ENCODE measurements at places on chromosomes 3 and 15.

- DNase-seq: no peak
Measured at GRCh38 chr3:136251511-136251910, 1.4 kb downstream of the PCCB start.

- DNase-seq: no peak
Measured at GRCh38 chr3:14179114-14179465, 473 bp downstream of the LSM3 start.

DNA sequence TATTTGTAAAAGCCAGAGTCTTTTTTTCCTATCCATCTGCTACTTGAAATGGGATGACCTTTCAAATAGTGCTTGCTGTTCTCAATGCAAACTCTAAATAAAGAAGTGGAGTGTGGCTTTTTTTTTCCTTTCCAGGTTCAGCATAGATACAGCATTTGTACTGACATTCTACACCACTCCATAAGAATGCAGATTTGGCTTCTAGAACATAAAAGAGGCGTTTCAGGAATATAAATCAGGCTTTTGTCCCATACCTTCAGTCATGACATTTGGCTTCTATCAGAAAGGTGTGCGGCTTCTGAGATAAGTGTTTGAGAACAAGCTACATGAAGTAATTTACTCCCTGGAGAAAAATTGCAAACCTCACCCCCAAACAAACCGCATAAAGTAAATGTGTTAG is 553.1 kb downstream of the FHIT start:
- DNase-seq: no peak

DNA sequence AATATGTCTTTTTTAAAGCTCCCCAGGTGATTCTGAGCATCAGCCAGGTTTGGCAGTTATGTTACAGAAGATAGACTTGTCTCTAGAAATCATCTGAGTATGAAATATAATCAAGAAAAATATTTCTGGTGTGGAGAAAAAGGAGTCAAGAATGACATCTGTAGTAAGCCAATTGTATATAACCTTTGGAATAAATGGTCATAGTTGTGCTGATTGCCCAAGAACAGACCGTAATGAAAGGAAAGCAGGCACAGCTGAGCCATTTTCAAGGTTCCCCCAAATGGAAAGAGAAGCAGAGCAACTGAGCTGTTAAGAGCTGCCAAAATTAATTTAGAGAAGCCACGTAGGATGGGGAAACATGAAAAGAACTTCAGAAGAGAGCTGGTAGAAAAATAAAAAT is 26.6 kb downstream of the GOLM2 start:
- DNase-seq: no peak

DNA sequence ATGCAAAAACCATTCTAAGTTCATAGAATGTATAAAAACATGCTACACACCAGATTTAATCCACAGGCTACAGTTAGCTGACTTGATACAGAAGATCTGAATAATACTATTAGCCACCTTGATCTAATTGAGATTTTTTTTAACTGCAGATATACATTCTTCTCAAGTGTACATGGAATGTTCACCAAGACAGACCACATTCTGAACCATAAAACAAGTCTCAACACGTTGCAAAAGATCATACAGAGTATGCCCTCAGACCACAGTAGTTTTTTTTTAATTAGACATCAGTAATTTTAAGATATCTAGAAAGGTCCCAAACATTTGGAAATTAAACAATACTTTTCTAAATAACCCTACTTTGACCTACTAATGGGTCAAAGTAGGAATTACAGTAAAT is 83.3 kb downstream of the FGF7 start:
- DNase-seq: no peak

- DNase-seq: no peak
Measured at GRCh38 chr3:21152555-21152954, 598.5 kb downstream of the ZNF385D start.

GRCh38 chr3:152443212-152444023 is 174.7 kb downstream of the MBNL1 start:
- DNase-seq: no peak

DNA sequence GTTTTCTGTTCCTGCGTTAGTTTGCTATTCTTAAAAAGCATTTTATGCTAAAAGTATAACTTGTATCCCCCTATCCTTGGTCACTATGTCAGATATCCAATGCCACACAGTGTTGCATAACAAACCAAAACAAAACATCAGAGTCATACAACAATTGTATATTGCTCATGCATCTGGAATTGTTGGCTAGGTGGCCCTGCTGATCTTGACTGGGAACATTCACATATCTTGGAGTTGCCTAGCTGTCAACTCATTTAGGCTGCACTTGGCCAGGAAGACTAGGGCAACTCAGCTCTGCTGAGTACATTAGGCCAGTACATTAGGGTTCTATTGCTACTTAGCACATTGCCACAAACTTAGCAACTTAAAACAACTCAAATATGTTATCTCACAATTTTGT is 706.5 kb upstream of the UBE2E2 start:
- DNase-seq: no peak

DNA sequence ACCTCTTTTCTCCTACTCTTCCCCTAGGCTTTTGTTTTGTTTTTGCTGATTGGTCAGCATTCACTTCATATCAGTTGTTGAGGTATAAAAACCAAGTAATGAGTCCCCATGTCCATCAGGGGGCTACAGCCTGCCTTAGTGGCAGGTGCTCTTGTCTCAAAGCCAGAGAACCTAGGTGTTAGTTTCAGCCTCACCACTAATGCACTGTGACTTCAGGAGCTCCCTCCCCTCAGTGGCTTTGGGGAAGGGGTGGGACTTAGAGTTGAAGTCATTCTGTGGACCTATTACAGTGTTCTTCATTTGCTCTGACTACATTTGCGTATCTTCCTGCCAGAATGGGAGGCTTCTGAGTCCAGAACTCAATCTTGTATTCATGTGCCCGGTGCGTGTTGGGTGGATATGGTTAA is 41.6 kb downstream of the NR2C2 start:
- DNase-seq: no peak

DNA sequence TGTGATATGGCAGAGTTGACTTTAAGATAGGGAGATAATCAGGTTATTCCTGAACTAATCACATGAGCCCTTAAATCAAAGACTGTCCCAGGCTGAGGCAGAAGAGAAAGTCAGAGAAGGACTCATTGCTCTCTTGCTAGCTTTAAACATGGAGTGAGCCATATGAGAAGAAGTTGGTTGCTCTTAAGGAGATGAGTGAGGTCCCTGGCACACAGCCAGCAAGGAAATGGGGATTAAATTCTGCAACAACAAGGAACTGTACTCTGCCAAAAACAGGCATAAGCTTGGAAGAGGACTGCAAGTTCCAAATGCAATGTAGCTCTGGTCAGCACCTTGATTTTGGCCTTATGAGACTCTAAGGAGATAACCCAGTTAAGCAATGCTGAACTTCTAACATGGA is 457.0 kb downstream of the PLOD2 start:
- no peak for DNase-seq

GRCh38 chr3:80521081-80521480 is 753.3 kb upstream of the ROBO1 start:
- DNase-seq: no peak

DNA sequence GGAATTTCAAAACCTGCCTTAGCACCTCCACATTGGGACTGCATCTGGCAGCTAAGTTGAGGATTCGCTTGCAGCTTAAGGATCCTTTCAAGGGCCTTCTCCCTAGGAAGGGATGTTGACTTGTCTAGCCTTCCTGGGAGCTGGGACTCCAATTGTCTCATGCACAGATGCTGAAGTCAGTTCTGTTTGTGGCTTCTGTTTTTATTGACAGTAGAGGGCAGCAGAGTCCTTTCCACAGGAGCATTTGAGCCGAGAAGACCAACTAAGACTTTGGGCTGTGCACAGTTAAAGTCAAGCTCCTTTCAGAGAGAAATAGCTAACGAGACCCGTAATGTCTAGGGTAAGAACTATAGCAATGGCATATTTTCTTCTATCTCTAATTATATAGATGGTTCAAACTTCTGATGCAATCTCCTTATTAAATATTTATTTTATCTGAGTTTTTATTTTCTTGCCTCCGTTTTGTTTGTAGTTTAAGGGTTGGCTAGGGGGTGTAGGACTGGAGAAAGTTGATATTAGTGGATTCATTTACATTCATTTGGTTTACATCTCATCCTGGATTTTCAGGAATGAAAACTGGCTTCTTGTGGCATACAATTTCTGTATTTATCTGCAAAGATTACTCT is 59.7 kb upstream of the KBTBD8 start:
- DNase-seq: peak; percentile 11

- DNase-seq: no peak
Measured at GRCh38 chr3:147924755-147925154, 515.6 kb downstream of the ZIC1 start.

GRCh38 chr15:63502137-63502766 is 2.1 kb upstream of the USP3 start:
- DNase-seq: no peak

DNA sequence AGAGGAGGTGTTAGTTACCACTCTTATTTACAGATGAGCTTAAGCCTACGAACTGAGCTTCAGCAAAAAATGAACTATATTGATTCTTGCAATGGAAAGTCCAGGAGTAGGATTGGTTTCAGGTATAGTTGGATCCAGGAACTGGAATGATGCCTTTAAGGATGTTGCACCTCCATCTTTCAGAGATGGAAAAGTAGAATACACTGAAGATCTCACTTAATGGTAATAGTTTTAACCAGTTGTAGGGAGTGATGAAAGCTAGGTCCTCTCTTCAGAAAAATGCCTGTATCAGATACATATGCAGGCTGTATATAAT is 2.5 kb downstream of the SLC28A1 start:
- DNase-seq: no peak

DNA sequence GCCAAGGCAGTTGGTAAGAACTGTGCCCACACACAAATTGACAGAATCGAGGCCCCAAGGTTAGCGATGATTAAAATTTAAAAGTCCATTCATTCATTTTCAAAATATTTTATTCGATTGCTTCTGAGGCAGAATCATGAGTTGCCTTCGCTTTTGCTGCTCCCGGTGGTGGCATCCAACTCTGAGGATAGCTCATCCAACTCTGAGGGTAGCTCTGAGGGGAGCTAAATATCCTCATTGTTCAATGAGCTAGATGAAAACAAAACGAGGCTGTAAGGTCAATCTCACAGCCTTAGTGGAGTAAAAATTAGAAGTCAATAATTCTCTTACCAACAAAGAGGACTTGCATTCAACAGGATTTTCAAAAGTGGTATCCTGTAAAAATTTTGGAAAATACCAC is 897 bp upstream of the CHL1 start:
- DNase-seq: no peak

DNA sequence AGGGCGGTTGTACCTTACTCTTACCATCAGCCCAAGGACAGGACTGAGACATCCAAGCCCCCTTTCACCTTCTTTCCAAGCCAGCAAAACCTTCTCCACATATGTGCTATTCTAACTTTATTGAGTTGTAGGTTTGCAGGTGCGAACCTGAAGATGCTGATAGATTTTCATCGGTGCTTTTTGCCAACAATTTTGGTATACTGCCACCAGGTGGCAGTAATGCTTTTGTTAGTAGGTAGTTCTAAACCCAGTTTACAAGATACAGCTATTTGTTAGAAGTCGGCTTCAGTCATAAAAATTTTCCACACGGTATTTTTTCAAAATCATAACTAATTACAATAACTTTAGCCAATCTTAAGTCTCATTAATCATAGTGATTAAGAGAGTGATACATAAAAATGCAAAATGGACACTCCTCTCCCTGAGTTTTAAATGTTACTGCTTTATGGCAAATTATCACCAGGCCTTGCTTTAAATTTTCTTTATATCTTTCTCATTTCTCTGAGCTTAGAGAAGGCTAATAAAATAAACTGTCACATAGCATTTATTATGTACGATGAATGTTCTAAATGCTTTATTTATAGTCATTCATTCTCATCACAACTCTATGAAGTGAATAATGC is 636 bp downstream of the TBC1D21 start:
- DNase-seq: peak; percentile 14

- no peak for DNase-seq
Measured at GRCh38 chr3:72904163-72904562, 16.3 kb downstream of the GXYLT2 start.

GRCh38 chr3:17195192-17195611 is 310.4 kb downstream of the PLCL2 start:
- no peak for DNase-seq

DNA sequence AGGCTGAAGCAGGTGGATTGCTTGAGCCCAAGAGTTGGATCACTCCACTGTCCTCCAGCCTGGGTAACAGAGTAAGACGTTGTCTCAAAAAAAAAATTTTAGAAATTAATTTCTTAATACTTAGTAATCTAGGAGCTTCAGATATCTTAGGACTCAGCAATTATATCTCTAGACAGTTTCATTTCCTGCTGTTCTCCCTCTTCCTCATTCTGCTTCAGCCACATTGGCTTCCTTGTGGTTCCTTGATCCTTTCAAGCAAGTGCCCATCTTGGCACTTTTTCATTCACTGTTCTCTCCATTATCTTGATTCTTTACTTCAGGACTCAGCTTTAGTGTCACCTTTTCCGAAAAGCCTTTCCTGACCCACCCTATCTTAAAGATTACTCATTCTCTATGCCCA is 22.5 kb downstream of the TMEM202 start:
- no peak for DNase-seq

- DNase-seq: no peak
Measured at GRCh38 chr15:86620641-86621349, 541.1 kb downstream of the AGBL1 start.

GRCh38 chr15:42100021-42100800 is 5.8 kb upstream of the PLA2G4D start:
- DNase-seq: no peak

GRCh38 chr15:98581715-98582114 is 66.6 kb upstream of the IGF1R start:
- DNase-seq: no peak

DNA sequence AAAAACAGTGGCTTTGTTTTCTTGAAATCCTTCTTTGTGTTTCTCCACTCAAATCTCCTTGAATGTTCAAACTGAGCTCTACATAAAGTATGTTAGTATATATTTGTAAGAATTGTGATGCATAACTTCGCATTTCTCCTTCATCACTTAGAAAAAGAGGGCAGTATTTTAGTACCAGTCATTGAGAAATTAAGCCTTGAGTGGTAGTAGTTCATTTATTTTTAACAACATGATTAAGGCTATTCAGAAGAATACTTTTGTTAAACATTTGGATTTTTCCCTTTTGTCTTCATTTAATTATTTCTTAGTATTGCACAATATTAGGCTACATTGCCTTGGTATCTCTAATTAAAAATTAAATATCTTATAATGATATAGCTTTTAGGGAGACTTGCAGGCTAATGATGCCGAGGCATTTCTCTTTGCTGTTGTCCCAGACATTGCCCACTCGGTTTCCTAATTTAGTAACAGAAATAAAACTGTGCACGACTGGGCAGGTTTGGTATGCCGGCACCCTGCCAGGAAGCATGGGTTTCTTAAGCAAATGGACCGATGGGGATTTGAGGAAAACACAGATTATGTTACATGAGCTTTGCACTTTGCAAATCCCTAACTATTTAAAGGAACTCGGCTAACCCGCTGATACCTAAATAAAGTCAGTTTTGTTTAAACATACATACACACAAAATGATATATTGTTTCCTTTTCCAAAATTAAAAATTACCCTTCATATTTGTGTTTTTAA is 54.7 kb downstream of the LRRC28 start:
- no peak for DNase-seq
